ENCODE measurements at places on chromosomes 6 and 20. TPM values are rescaled to one million over a fixed set of nuclear protein-coding genes. Genes with fewer than 3 reads are reported as not detected.

DNA sequence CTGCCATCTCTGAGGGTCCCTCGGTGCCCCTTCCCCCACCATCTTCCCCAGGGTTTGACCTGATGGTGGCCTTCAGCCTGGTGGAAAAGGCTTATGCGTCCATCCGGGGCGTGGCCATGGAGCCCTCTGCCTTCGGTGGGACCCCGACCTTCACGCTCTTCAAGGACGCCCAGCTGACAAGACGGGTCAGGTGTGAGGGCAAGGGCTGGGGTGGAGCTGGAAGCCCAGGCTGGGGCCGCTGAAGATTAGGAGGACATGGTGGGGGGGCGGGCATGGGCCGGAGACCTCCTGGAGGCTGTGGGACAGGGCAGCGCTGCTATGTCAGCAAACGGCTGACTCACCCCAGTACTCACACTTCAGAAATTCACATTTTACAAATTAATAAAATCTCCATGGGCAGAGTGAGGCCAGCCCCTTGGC is 23.5 kb downstream of the COL20A1 start:
- H3K27me3 ChIP-seq, result no peaks in the 10 kb centered on the region
- H3K27ac ChIP-seq, result no peak overlapping the region
- peak; percentile 56 for DNase-seq
- no peaks in the 10 kb centered on the region for H3K4me1 ChIP-seq
- no peaks in the 10 kb centered on the region for H3K36me3 ChIP-seq
- H3K4me3 ChIP-seq, result no peak overlapping the region

DNA sequence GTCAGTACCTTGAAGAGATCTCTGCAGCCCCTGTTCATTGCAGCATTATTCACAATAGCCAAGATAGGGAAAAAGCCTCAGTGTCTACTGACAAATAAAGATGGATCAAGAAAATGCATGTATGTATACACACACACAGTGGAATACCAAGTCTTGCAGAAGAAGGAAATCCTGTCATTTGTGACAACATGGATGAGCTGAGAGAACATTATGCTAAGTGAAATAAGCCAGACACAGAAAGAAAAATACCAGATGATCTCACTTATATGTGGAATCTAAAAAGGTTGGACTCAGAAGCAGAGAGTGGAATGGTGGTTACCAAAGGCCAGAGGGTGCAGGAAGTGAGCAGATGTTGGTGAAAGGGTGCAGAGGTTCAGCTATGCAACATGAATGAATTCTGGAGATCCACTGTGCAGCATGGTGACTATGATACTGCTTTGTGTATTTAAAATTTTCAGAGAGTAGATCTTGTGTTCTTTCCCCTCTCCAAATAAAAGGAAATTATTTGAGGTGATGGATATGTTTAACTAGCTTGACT is 11.0 kb upstream of the SLC22A1 start:
- no peaks in the 10 kb centered on the region for H3K27me3 ChIP-seq
- no peaks in the 10 kb centered on the region for H3K4me1 ChIP-seq
- no peak overlapping the region for H3K27ac ChIP-seq
- no peak for DNase-seq

GRCh38 chr6:155171109-155171746 is 92.6 kb upstream of the CLDN20 start:
- H3K4me3 ChIP-seq, result peak overlapping the region; percentile 26
- peaks cover 3% of the 10 kb centered on the region for H3K36me3 ChIP-seq
- no peak for DNase-seq
- peaks cover 44% of the 10 kb centered on the region for H3K4me1 ChIP-seq

DNA sequence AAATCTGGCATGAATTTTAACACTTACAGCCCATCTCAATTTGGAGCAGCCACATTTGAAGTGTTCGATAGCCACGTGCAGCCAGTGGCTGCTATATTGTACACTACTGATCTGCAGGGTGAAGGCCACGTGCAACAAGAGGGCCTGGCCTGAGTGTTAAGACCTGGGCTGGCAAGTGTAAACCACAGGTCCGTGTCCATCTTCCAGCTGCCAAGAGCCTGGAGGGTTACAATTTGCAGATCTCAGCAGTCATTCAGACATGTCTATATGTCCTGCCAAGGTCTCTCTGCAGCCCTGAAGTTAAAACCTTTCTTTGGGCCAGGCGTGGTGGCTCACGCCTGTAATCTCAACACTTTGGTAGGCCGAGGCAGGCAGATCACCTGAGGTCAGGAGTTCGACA is 14.1 kb downstream of the SGK2 start:
- peak; percentile 56 for DNase-seq
- H3K27me3 ChIP-seq, result no peaks in the 10 kb centered on the region
- H3K27ac ChIP-seq, result no peak overlapping the region

ARFRP1 gene
- total RNA-seq, result 37.8 TPM

All from chondrocyte (in vitro differentiated cells).